Psoas muscle (tissue), 8 donors: ENCODE measurements at places on chromosomes 2 and 18. TPM values are rescaled to one million over a fixed set of nuclear protein-coding genes. Genes with fewer than 3 reads are reported as not detected.

DSG1 gene
- total RNA-seq = not detected

FOXD4L1 gene
- 0.18 TPM for total RNA-seq

INSIG2 gene
- total RNA-seq = 4.8 TPM

OSR1 gene
- total RNA-seq = 6.7 TPM

KRCC1 gene
- 24.1 TPM for total RNA-seq

UGT1A5 gene
- total RNA-seq = not detected

SDC1 gene
- total RNA-seq = 0.09 TPM
